ENCODE measurements at places on chromosomes 6 and 20. TPM values are rescaled to one million over a fixed set of nuclear protein-coding genes. Genes with fewer than 3 reads are reported as not detected.

CST1 gene
- total RNA-seq: 2.0 TPM

C4A gene
- 0.48 TPM for total RNA-seq

ELOVL5 gene
- total RNA-seq: 71.9 TPM

UBR2 gene
- 6.8 TPM for total RNA-seq

CPNE5 gene
- total RNA-seq: 0.11 TPM

ARFGEF3 gene
- 0.63 TPM for total RNA-seq

LAMA5 gene
- 357 TPM for total RNA-seq

NOP56 gene
- total RNA-seq: 606 TPM

MEI4 gene
- total RNA-seq: not detected

SLC24A3 gene
- not detected for total RNA-seq

BHLHE23 gene
- not detected for total RNA-seq

GLP1R gene
- total RNA-seq: not detected

BCAS1 gene
- total RNA-seq: 0.53 TPM

ENPP5 gene
- total RNA-seq: not detected

DSP gene
- total RNA-seq: 50.1 TPM

DAAM2 gene
- not detected for total RNA-seq

COL21A1 gene
- total RNA-seq: 0.81 TPM

METTL24 gene
- not detected for total RNA-seq

COL12A1 gene
- 5.2 TPM for total RNA-seq

CLPSL1 gene
- not detected for total RNA-seq

SLC17A2 gene
- total RNA-seq: not detected

HNF4A gene
- 11.5 TPM for total RNA-seq
